Stimulated activated CD8-positive, alpha-beta memory T cell treated with anti-CD3 and anti-CD28 coated beads, Interleukin-4, amount 100 ng/mL, for 1 hour (primary cell): ENCODE measurements at places on chromosomes 16 and 17.
A peak's percentile ranks its signal among the peaks of the same experiment; 100 is the strongest.

DNA sequence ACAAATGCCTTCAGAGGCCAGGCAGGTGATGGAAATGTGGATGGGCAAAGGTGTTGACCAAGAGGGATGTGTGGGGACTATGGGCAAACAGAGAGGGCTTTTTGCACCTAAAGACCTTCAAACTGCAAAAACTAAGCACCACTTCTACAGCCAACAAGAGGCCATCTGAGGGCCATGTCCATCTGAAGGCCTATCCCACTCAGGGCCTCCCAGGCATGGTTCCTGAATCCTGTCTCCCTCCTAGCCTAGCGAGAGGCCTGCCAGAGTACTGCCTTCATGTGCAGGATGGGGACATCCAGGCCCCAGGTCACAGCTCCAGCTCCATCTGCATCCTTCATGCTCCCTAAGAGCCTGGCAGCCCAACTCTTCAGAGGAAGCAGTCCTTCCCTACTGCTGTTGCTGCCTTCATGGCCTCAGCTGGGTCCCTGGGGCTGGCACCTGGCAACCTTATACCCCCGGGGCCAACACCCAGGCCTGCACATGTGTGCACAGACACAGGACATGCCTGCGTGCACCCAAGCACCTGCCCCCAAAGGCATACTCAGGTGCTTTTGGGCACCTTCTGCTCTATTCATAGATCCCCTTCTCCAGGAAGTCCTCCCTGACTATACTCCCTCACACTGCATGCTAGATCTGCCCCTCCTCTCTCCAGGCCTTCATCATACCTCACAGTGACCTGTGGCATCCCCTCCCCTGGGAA lies 95.2 kb downstream of the C16orf78 start:
- no peak for DNase-seq

DNA sequence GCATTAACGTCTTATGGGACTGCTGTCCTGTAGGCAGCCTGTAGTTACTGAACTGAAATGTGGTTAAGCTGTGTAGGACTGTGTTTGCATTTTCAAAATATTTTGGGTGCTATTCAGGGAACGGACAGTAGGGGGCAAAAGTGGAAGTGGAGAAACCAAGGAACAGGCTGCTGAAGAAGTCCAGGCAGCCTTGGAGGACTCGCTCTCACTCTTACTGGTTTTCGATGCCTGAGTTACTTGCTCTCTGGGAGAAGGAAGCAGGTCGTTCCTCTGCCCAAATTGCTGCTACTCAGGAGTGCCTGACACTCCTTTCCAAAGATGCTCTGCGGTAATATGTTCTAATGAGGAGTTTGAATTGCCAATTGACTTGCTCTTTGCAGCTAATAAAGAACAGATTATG lies 64.5 kb upstream of the RBFOX1 start:
- DNase-seq = no peak

- no peak for DNase-seq
Measured at GRCh38 chr16:67423611-67424260, 7.2 kb upstream of the HSD11B2 start.

DNA sequence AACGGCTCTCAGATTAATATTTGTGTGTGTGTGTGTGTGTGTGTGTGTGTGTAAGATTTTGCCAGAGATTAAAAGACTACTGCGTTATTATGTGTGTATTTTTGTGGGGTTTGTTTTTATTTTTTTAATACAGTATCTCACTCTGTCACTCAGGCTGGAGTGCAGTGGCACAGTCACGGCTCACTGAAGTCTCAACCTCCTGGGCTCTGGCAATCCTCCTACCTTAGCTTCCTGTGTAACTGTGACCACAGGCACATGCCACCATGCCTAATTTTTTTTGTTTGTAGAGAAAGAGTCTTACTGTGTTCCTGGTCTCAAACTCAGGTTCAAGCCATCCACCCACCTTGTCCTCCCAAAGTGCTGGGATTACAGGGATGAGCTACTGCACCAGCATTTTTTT lies 87.2 kb downstream of the CYB561 start:
- no peak for DNase-seq

DNA sequence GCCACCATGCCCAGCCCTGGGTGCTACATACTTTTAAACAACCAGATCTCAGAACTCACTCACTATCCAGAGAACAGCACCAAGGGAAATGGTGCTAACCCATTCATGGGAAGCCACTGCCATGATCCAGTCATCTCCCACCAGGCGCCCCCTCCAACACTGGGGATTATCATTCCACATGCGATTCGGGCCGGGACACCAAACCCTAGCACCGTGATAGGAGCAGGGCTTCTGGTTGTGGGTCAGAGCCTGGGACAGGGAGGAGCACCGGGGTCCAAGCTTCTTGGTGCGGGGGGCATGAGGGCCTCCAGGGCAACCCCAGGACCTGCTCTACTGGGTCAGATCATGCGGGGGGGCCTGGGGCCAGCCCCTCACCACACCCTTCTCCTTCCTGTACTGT lies 4.5 kb downstream of the TMEM235 start:
- no peak for DNase-seq

GRCh38 chr17:48192321-48192731 lies 84.8 kb downstream of the SNX11 start:
- no peak for DNase-seq

- no peak for DNase-seq
Measured at GRCh38 chr17:8754890-8755289, 3.5 kb downstream of the SPDYE4 start.

DNA sequence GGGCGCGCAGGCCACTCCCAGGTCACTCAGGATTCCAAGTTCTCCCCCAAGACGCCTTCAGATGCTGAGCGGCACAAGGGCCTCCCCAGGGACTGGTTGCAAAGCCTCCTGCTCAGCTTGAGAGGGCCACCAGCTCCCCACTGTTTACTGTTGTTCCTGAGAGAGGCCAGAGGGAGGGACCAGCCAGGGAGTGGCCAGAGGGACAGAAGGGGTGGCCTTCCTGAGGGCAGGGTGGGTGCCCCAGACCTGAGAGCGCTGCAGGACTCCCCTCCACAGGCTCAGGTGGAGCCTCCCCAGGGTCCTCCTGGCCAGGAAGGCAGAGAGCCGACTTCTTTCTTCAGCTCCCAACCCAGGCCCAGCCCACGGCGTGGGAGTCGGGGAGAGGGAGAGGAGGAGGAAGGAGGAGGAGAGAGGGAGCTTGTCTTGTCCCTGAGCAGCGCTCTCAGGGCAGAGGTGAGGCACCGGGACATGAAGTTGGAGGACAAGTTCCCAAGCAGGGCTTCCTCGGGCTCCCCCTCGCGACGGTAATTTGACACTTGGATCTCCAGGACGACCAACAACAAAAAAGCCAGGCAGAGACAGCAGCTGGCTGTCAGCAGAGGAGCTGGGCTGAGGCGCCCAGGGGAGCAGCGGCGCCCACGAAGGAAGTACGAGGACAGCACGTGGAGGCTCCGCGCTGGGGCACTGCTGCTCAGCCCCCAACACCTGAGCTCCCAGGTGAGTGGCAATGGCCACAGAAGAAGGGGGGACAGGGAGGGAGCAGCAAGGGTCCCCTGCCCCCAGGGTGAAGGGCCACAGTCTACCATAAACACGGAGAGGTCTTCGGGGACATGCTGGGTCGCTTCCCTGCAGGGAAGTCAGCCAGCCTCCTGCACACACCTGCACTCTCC lies 497 bp downstream of the SMIM5 start:
- no peak for DNase-seq

GRCh38 chr16:11552440-11552839 lies 34.3 kb downstream of the LITAF start:
- no peak for DNase-seq

DNA sequence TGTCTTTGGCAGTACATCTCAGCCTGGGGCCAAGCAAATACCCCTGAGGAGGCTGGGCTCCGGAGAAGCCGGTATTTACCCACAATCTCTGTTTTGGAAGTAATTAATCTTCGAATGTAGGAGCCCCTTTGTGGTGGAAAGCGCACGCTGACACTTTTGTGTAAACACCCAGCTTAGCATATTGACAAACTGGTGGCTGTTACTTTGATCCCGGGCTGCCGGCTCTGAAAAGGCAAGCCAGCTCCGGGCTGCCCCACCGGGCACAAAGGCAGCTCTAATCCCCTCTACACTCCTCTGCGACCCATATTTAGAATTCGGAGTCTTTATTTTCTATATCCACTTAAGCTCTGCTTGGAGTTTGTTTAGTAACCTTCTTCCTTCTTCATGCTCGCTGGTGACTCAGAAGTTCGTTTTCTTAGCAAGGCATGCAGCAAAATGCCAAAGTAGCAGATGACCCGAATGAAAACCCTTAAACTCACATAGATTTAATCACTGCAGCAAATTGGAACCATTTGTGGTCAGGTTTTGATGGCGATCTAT lies 144.0 kb upstream of the IRX3 start:
- no peak for DNase-seq

- no peak for DNase-seq
Measured at GRCh38 chr17:73824321-73824720, 180.1 kb upstream of the SDK2 start.

GRCh38 chr16:27771201-27771910 lies 221.4 kb downstream of the KATNIP start:
- DNase-seq = no peak

DNA sequence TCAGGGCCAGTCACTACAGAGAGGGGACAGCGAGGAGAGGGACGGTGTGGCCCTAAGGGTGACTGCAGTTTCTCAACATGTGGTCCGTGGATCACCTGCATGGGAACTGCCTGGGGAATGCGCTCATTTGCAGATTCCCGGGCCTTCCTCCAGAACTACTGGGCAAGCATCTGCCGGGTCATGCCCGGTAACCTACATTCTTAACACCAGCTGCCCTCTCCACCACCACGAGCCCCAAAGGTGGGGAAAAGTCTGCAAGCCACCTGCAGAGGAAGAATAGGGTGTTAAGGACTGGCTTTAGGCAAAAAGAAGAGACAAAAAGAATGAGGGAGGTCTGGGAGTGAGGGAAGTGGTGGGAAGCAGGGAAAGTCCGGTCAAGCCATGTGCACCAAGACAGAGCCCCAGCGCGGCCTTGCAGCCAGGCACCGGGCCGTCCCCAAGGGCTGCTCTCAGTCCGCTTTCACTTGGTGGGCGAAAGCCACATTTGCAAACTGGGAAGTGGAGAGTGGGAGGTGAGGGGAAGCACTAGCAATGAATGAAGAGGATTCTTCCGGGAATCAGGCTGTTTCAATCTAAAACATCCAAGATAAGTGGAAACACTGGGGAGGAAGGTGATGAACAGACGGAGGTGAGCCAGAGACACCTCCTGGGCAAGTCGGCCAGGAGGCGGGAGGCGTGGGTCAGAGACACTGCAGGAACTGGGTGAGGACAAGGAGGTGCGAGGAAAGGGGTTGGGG lies 70.3 kb downstream of the N4BP1 start:
- DNase-seq = no peak

- no peak for DNase-seq
Measured at GRCh38 chr16:57999366-57999970, 1.0 kb downstream of the ZNF319 start.

- DNase-seq = no peak
Measured at GRCh38 chr17:56083475-56083874, 69.8 kb upstream of the ANKFN1 start.

DNA sequence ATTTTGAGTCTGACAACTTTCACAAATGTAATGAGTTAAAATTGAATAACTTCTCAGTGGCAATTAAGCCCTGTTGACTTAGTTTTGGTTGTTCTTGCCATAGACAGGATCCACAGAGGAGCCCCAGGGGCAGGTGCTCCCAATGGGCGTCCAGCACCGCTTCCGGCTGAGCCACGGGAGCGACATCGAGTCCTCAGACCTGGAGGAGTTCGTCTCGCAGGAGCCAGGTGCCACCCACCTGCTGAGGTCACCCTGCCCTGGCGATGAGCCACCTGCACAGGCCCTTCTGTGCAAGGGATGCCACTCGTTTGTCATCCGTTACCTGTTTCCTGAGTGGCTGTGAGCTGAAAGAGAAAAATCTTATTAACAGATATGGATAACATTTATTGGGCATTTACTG lies 10.7 kb downstream of the CCDC40 start:
- DNase-seq = no peak

DNA sequence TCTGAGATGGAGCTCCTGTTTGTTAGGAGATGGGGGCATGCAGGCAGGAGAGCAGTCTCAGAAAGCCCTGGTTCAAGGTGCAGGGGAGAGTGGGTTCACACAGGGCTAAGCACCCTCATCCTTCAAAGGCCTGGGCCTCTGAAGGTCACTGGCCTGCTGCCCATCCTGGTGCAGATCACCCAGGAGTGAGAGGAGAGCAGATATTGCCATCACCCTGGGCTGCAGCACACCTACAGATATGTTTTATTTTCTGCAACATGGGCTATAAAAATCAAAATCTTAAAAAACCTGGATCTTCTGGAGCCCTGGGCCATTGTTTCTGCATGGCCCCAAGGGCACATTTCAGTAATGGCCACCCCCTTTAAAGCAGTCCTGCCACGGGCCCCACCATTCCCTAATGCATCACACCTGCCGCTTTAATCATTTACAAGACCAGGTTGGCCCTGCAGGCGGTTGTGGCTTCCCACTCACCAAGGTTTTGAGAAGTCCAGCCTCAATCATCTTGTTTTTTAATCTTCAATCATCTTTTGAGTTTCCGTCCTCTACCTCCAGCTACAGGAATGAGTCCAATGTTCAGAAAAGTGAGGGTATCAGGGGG lies 20.4 kb upstream of the NUP93 start:
- no peak for DNase-seq

- no peak for DNase-seq
Measured at GRCh38 chr17:78396441-78397337, 18.2 kb downstream of the PGS1 start.

- no peak for DNase-seq
Measured at GRCh38 chr17:29640413-29640812, 17.7 kb upstream of the CORO6 start.

DNA sequence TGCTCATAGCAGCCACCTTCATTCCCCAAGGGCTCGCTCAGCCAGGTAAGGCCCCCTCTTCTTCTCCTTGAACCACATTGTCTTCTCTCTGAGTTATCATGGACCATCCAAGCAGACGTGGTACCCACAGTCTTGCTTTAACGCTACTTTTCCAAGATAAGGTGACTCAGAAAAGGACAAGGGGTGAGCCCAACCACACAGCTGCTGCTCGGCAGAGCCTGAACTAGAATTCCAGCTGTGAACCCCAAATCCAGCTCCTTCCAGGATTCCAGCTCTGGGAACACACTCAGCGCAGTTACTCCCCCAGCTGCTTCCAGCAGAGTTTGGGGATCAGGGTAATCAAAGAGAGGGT lies 272 bp downstream of the CCL2 start:
- DNase-seq = no peak

- DNase-seq = peak; percentile 37
Measured at GRCh38 chr17:74199306-74200092, 4.0 kb upstream of the RPL38 start.

- no peak for DNase-seq
Measured at GRCh38 chr16:3149630-3150345, 15.0 kb downstream of the ZNF213 start.

GRCh38 chr16:13816701-13817100 lies 103.3 kb upstream of the ERCC4 start:
- DNase-seq = no peak

- DNase-seq = no peak
Measured at GRCh38 chr16:35492225-35492624, 2032.8 kb downstream of the TP53TG3F start.

GRCh38 chr16:67544844-67545664 lies 16.4 kb downstream of the RIPOR1 start:
- no peak for DNase-seq

GRCh38 chr17:44847586-44847985 lies at the start of gene HIGD1B:
Gene HIGD1B (plus strand): TSS chr17:44847883. CDS start chr17:44848153, 270 bp downstream.
- DNase-seq = no peak
